ENCODE measurements at places on chromosomes 13 and 19.
A peak's percentile ranks its signal among the peaks of the same experiment; 100 is the strongest.

DNA sequence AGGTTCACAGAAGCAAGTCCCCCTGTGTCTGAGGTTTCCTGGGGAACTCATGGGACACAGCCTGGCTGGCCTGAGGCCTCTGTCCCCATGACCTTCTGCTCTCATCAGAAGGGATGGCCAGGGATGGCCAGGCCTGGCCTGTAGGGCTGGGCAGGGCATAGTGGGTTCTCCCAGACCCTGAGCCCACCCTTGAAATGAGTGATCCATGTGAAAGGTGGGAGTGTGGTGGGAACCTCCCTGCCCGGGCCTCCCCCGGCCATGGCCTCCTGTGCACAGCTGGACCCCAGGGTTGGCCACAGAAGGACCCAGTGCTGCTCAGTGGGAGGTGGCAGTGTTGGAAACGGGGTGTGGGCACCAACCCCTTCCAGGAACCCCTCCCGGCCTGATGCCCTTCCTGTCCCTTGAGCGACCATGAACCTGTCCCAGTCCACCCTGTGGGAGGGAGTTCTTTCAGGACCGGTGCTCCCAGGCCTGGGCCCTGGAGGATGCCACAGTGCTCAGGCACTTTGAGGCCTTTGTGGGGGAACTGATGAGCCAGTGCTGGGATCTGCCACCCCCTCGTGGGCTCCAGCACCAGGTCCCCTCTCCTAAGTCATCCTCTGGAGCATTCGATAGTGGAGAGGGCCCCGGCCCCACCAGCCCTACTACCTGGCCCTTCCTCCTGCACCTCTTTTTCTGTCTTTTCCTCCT is 15.5 kb upstream of the ZNF14 start:
- no peak for DNase-seq

DNA sequence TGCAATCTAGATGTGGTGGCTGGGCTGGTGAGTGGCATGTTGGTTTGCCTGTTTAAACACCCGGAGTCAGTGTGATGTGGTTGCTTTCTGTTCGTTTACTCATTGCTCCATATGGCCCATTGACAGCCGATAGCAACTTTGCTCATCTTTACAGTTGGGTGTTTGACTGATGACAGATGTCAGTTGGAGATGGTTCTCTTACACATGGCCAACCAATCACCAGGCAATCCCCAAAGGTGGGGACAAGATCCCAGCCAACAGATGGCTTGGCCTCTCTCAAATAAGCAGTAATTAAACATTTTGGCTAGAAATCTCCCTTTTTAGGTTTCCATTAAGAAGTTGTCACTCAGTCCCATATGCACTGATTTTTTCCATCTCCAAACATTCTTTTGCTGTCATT is 497.1 kb upstream of the ARGLU1 start:
- no peak for DNase-seq

DNA sequence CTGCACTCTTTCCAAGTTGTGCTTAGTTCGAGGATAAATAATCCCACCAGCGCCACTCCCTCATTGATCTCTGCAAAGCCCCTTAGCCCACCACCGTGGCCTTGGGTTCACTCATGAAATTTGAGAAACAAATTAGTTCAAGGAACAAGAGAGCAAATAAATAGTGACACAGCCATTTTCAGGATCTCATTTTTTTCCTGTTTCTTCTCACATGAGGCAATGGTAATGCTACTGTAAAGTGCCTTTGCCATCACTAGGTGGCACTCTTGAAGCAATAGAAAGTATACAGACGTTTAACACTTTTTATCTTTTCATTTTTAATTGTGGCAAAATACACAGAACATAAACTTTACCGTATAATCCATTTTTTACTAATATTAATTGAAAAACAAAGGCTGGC is 76.8 kb upstream of the ZNF835 start:
- peak; percentile 78 for DNase-seq

- no peak for DNase-seq
These were observed 154.0 kb upstream of the TSC22D1 start for GRCh38 chr13:44730099-44730498.

GRCh38 chr19:31519256-31519655 is 170.0 kb upstream of the TSHZ3 start:
- peak; percentile 65 for DNase-seq

- no peak for DNase-seq
These were observed 2.0 kb upstream of the LILRB2 start for GRCh38 chr19:54282686-54283470.

Measured in umbilical cord (tissue), 2 donors.